Activated naive CD8-positive, alpha-beta T cell treated with anti-CD3 and anti-CD28 coated beads, Interleukin-2, amount 10 ng/mL, durations not matched to agents 7 days and 5 days (primary cell): ENCODE measurements at places on chromosomes 1 and 21.

DNA sequence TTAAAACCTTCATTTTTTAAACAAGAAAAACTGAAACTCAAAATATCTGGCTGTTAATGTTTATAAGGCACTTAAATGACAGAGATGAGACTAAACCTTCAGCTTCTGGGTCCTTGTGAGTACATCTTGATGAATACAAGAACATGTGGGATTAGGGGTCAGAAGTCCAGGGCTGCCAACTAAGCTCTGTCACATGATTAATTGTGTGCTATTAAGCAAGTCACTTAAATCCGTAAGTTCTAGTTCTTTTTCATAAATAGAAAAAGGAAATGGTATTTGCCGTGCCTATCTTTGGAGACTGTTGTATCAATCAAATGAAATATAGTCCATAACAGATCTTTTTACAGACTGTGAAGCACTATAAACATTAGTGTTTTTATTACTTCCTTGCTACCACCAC, 43.2 kb upstream of the KCTD3 start:
- no peak for DNase-seq

GRCh38 chr1:53145051-53145600, 2.7 kb upstream of the SLC1A7 start:
- DNase-seq = no peak

DNA sequence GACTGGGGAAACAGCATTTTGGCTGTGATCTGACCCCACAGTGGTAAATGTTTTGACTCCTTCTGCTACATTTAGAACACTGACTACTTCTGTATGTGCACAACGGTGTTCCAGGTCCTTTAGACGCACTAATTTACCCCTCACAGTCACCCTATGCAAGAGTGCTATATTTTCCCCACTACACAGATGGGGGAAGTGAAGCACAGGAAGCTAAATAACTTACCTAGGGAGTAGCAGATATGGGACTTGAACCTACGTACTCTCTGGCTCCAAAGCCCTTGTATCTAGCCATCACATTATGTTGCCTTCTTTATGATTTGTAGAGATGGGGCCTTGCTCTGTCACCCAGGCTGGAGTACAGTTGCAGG, 49.3 kb downstream of the GADD45A start:
- no peak for DNase-seq

GRCh38 chr1:165586398-165586797, 42.6 kb downstream of the LRRC52 start:
- DNase-seq = no peak

GRCh38 chr1:156042828-156043227, 10.8 kb downstream of the UBQLN4 start:
- DNase-seq = no peak

GRCh38 chr1:201781437-201781836, 47.5 kb upstream of the IPO9 start:
- DNase-seq = no peak

DNA sequence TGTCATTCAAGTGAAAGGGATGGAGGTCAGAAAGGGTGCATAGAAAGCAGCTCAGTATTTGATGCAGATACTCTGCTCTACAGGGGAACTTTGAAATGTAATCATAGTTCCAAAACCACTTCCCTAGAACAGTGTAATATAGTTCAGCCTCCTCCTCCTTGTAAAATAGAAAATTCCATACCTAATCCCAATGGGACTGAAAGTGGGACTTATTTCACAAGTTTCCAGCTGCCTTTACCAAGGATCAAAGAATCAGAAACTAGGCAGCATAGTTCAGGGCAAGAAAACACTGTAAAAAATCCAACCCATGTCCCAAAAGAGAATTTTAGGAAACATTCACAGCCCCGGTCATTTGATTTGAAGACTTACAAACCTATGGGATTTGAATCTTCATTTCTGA, 8.1 kb upstream of the TMCO2 start:
- no peak for DNase-seq

DNA sequence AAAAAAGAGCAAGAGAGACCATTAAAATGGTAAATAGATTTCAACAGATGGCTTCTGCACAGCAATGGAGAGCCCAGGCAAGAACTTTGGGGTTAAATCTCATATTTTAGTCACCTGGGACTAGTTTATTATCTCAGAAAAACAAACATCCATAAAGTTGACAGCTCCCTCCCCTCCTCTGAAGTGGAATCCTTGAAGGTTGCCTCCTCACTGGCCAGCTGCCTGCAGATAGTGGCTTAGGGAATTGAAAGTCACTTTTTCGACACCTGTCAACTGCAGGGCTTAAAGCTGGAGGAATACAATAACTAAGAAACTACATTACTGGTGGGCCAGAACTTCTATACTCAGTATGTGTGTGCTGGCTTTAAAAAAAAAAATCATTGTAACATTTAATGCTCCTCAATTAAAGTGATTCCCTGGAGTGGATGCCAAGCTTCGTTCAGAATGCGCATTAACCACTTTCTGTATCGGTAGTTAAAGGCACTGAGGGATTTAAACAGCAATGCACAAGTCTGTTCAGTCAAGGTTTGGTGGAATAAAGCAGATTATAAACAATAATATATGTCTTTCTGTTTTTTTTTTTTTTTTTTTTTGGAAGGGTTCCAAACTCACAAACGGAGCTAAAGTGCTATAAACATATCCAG, 52.5 kb downstream of the LHX4 start:
- DNase-seq = no peak

DNA sequence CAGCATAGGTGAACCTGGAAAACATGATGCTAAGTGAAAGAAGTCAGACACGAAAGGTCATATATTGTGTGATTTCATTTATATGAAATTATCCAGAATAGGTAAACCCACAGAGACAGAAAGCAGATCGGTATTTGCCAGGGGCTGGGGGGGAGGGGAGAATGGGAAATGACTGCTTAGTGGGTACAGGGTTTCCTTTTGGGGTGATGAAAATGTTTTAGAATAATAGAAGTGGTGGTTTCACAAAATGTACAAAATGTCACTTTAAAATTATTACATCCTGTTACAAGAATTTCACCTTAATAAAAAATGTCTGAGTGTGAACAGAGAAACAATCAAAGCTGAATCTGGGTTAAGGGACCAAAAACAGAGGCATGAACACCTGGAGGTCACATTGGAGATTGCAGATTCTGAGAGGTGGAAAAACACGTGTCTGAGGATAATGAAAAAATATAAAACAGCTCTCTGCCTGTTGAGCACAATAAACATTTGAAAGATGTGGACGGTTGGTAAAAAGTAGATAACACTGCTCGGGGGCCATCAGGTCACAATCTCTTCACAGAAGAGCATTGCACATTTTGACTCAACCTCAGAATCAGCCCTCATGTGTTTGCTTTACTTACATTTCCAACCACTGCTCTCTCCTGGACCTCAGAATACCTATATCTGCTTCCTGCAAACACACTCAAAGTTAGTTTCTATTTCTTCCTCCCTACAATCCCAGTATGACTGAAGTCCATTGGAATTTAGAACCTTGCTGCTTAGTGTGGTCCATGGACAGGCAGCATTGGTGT, 3.2 kb downstream of the SLAMF6 start:
- no peak for DNase-seq

DNA sequence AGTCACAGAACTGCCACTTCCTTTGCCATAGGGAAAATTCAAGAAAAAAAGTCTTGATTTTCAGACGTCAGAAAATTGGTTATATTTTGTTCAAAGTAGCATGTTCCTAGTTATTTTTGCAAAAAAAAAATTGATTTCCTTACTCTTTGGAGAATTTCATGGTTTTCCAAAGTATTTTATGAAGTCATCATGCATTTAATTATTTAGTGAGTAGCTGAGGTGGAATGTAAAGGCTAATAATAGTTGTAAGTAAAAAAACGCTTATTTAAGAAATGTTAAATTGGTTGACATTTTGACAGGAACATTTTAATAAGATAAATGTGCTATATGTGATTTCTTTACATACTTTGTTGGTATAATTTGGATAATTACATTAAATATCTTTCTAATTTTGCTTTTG, 20.8 kb downstream of the TSEN15 start:
- DNase-seq = no peak

DNA sequence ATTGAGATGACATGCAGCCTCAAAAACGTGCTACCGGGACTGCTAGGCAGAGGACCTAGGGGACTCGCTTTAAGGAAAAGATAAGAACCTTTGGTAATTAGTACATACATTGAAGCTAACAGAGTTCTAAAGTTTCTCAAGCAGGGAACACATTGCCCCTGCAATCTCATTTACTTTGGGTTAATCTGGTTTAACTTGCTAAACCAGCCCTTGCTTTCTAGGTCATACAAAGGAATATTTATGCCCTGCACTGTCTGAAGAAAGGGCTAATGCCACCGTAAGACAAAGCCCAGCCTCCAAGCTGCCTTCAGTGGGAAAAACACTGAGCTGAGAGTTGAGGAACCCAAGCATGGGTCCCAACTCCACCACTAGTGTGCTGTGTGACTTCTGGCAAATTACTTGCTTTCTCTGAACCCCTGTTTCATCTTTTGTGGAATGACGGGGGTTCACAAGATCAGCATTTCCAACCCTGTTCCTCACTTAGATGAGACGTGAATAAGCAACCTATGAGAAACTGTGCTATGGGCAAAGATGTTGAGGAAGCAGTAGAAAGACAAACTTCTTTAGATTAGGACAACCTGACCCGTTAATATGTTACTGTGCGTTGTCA, 66.3 kb downstream of the VWA5B1 start:
- no peak for DNase-seq
